ENCODE measurements at places on chromosomes 5 and 9.

DNA sequence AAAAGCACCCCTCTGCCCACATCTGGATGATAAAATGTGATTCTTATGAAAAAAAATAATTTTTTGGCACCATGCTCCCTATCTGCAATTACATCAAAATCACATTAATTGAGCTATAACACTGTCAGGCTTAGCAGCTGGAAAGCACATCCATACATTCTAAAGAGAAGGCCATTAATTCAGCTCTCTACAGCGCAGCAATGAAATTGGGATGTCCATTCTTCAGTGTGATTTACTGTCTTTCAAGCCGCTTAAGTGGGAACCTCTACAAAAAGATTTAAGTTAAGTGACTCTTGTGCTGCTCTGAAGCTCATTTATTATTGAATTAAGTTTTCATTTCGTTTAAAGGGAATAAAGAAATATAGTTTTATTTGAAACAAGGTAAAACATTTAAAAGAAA is 171.3 kb downstream of the EBF1 start:
- DNase-seq, result no peak

DNA sequence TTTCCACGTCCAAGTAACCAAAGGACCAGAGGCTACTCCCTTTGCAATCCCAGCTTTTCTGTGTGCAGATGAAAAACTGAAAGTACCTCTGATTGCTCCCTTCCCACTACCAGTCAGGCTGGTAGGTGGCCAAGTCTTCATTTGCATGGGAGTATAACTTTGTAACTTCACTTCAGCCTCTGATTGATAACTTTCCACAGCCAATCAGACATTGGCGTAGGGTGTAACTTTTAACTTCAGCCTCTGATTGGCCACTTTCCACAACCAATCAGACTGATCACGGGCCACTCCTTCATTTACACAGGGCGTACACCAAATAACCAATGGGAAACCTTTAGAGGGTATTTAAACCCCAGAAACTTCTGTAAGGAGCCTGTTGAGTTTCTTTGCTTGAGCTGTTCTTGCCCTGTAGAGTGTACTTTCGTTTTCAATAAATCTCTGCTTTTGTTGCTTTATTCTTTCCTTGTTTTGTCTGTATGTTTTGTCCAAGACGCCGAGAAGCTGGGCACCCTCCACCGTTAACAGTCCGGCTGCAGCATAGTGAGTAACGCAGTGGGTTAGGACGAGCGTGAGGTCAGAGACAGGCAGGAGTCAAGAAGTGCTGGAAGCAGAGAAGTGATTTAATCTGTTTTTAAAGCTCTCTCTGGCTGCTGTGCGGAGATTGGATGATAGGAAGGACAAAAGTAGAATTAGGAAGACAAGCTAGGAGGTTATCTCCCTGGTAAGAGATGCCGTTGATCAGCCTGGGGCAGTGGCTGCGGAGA is 3.5 kb upstream of the EXOSC2 start:
- peak; percentile 89 for DNase-seq

- no peak for DNase-seq
These were observed 203.3 kb downstream of the FOXD4L6 start for GRCh38 chr9:40925149-40925548.

- DNase-seq, result no peak
These were observed 125.6 kb downstream of the TMEM161B start for GRCh38 chr5:88142886-88143692.

GRCh38 chr9:81621785-81622259 is 67.5 kb downstream of the TLE1 start:
- peak; percentile 50 for DNase-seq

GRCh38 chr9:93670208-93671019 is 94.0 kb downstream of the PHF2 start:
- DNase-seq, result peak; percentile 19

- no peak for DNase-seq
These were observed 143.0 kb upstream of the ZNF608 start for GRCh38 chr5:124889486-124889825.

- DNase-seq, result peak; percentile 83
These were observed 26.5 kb downstream of the ANKRD33B start for GRCh38 chr5:10590226-10590999.

DNA sequence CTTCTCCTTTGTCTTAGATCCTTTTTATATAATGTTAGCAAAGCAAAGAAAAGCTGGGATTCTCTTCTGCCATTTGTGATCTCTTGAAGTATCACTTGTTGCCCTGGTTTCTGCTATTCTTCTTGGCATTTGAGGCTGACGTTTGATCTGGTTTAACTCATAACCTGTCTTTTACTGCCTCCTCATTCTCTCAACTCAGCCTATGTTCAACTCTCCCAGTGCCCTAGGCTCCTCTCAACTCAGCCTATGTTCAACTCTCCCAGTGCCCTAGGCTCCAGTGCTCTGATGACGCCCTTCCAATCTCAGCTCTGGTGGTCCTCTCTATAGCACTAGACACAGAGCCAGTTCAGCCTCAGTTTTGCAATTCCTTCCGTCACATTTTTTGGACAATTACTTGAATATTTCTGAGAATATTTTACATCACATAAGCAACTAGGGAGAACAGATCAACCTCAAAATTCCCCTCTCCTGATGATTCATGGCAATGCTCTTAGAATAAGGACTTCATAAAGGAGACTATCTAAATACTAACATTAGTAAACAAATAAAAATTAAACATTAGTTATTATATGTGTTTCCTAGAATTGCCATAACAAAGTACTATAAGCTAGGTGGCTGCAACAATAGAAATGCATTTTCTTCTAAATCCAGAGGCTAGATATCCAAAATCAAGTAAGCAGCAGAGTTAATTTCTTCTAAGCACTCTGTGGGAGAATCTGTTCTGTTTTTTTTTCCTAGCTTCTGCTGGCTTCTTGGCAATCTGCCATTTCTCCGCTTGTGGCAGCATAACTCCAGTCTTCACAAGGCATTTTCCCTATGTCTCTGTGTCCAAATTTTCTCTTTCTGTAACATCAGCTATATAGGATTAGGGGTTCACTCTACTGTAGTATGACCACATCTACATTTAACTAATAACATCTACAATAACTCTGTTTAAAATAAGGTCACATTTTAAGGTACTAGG is 662.1 kb upstream of the FTMT start:
- DNase-seq, result no peak

DNA sequence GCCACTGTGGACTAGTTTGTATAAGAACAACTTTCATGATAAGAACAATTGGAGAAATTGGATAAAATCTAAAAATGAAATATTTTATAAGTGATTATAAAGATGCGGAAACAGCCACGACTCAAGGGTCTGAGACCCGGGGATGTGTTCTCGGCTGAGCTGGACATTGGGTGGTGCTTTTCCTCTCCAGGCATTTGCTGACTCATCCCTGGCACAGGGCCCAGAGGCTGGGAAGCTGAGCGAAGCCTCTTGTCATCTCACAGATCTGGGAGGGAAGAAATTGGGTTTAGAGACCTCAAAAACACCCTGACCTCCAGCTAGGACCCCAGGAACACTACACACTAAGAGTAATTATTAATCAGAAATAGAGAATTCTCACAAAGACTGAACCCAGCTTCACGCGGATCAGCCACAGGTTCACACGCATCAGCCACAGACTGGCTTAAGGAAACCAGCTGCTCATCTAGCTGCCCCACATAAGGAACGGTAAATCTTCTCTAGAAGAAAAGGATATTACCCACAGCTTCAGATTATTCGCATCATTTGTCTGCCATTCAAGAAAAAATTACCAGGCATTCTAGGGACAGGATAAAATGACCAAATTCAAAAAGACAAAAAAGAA is 2.8 kb upstream of the OR2V1 start:
- DNase-seq, result no peak

GRCh38 chr5:97002983-97003382 is 67.1 kb downstream of the LNPEP start:
- no peak for DNase-seq
